ELF-1 (cell line): ENCODE measurements at places on chromosomes 16 and 17.

DNA sequence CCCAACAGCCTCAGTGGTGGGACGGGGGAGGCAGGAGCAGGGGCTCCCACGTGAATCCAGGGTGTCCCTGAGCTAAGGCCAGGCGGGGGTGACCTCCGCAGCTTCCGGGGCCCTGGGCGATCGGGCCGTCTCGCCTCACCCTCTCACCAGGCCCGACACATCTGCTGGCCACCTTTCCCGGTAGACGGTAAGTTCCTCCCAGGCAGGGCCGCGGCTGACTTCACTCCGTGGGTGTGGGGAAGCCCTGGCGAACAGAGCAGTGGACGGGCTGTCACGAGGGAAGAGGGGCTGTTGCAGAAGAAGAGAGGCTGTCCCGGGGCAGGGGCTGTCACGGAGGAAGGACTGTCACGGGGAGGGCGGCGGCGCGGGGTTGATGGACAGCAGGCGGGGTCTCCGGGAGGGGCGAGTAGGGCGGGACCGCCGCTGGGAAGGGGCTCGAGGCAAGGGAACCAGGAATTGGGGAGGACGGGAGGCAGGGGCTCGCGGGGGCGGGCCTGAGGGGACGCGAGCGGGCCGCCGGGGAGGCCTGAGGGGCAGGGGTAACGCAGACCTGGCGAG lies 498 bp downstream of the PKMYT1 start:
- peak; percentile 34 for DNase-seq

GRCh38 chr16:15054357-15055140 lies 1.3 kb downstream of the NTAN1 start:
- DNase-seq = no peak

DNA sequence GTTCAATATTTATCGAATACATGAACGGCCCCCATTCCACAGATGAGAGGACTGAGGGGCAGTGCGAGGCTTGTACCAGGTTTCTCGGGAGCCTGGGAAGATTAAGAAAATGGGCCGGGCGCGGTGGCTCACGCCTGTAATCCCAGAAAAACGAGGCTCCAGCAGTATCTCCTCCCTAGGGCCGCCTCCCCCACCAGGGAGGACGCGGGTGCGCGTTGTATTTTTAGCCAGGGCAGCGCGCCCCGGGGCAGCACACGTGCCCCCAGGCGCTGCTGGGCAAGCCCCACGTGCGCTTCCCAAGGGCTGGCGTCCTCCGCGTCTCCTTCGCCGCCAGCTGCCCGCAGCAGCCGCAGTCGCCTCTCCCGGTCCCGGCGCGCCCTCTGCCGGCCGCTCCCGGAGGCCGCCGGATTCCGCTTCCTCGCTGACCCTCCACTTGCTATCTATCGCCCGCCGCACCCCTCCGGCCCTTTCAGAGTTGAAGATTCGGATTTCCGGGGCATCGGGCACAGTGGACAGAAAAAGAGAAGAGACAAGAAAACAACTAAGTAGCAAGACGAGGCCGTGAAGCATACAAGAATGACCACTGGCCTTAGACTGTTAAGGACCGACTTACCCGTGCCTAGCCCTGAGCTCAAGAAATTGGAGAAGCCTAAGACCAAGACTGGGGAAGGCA lies 1.9 kb upstream of the YBX2 start:
- DNase-seq = peak; percentile 97

DNA sequence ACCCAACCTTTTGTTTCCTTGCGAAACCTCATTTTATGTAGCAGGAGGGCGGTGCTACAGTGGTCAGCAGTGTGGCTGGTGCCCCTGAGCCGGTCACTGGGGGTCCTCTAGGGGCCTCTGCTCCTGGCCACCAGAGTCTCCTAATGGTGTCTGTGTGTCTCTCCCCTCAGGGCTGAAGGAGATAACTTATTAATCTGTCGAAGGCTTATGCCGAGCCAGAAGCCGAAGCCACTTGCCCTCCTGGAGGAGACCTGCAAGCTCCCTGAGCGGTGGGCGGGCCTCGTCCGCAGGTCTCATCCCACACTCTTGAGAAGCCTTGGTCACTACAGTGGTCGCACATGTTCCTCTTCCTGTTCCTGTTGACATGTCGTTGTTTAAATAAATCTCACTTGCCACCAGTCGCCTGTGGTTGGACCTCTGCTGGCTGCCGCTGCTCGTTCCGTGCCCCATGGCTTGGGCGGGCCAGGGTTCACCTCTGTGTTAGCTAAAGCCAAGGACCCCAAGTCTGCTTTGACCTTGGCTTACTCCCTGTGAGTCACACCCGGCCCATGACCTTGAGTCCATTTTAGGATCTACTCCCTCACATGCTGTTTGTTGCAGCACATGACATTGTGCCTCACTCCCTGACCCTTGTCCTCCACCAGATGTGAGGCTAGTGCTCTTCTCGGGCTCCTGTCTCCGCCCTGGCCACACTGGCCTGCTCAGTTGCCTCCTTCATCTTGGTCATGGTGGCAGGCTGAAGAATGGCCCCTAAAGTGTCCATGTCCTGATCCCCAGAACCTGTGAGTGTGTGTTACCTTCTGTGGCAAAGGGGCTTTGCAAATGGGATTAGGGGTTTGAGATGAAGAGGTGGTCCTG lies 38.7 kb upstream of the AQP8 start:
- DNase-seq = no peak

DNA sequence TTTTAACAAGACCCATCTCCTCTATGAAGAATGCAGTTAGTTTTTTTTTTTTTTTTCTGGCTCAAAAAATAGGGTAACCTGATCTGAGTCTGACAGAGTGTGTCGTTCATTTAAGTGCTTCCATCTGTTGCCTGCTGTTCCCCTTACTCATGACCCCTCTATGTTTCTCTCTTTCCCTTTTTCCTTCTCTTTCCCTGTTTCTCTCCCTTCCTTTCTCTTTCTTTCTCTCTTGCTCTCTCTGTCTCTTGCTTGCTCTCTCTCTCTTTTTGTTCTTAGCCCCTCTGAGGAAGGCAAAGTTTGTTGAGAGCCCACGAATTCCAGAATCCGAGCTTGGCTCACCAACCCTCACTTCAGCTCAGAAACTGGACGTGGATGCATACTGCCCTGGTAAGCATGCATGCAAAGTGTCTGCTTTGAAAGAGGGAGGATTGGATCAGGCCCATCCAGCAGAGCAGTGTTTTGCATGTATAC lies 185.0 kb downstream of the TANC2 start:
- no peak for DNase-seq

- DNase-seq = no peak
Measured at GRCh38 chr17:11700668-11701067, 102.4 kb downstream of the DNAH9 start.

GRCh38 chr16:72111657-72112451 lies 18.2 kb downstream of the DHX38 start:
- peak; percentile 55 for DNase-seq

GRCh38 chr16:81657224-81657623 lies 121.9 kb upstream of the PLCG2 start:
- DNase-seq = no peak

GRCh38 chr16:78984324-78984723 lies 616.2 kb downstream of the MAF start:
- no peak for DNase-seq

DNA sequence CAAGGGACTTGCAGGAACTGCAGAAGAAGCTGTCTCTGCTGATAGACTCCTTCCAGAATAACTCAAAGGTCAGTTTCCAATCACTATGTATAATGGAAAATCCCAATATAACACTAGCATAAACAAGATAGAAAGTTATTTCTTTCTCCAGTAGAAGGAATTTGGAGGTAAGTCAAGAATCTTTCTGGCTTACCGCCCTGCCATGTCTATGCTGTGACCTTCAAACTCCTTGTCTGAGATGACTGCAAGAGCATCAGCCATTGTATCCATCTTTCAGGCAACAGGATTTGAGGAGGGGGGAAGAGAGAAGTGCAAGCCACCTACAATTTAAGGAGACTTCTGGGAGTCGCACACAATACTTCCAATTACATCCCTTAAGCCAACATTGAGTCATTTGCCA lies 2.7 kb downstream of the LDAF1 start:
- DNase-seq = no peak

DNA sequence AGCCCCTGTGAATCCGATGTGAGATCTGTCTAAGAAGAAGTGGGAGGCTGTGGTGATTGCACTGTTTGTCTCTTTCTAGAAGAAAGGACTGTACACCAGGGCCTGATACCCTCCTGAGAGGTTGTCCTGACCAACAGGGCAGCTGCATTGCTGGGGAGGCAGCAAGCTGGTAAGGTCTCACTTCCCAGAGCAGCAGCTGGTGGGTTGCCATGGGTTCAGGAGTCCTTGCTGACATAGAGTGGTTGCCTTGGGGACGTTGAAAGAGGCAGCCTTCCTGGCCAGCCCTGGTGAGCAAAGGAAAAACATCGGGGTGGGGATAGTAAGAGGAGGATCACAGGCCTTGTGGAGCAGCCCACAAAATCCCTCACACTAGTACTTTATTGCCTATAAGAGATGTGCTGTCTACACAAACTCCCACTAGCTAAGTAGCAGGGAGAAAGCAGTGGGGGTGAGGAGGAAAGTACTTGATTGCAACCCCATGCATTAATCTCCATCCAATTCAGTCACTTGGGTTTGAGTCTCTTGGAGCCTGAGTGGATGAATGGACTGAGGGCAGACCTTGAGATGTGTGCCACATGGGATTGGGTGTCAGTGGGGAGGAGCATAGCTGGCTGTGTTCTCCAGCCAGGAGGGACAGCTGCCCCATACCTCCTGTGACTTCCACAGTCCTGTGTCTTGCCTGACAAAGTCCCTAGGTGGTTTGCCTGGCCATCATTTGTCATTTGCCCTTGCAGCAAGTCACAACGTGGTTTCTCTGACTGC lies 143.8 kb upstream of the RPL38 start:
- no peak for DNase-seq

- no peak for DNase-seq
Measured at GRCh38 chr17:6573982-6574686, 17.8 kb upstream of the PITPNM3 start.

DNA sequence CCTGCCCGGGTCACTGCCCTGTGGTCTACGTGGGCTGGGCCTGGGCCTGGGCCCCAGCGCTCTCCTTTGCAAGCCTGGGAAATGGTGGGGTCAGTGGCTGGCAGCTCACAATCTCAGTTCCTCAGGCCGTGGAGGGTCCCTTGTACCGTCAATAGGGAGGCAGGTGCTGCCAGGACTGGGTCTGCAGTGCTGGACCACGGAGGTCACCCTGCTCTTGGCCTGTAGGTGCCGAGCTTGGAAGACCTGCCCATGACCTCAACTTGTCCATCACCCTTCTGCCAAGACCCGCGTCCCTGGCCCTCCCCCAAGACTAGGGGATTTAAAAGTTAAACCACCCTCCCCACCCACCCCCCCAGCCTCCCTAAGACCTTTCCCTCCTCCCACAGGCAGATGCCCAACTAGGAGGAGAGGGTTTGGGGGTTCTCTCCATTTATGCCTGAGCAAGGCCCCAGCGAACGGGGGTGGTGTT lies 2.5 kb downstream of the TBX2 start:
- DNase-seq = no peak

DNA sequence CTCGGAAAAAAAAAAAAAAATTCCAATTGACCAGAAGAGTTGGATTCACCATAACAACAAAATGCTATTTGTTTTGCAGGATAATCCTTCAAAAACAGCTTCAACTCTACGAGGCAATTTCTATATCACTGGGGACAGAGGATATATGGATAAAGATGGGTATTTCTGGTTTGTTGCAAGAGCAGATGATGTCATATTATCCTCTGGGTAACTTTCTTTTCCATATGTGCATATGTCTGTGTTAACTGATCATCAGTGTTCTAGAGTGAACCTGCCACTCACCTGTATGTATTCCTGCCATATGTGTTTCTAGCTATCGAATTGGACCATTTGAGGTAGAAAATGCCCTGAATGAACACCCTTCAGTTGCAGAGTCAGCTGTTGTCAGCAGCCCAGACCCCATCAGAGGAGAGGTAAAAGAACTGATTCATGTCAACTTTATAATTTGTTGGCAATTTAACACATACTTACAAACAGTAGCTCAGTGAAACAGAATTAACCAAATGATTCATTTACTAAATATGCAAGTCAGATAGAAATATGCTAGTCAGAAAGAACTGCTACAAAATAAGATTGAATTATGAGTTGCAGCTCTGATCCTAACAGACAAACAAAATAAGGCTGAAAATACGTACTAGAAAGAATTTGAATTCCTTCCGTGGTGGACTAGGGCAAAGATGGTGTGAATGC lies 14.2 kb downstream of the ERI2 start:
- no peak for DNase-seq

DNA sequence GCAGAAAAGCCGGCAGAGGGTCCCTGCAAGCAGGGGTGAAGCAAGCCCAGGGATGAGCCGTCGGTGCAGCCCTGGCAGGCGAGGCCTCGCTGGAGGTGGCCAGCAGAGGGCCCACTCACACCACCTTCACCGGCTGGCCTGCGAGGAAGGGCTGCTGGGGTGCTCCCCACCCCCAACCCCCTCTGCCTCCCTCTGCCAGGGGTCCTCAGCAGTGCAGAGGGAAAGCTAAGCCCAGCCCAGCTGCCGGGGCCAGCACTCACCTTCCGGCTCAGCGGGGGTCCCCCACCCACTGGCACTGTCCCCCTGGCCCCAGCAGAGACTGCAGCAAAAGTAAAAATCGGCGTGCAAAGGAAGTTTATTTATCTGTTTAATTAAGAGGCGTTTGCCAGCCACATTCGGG lies 113.4 kb downstream of the ENGASE start:
- peak; percentile 54 for DNase-seq

DNA sequence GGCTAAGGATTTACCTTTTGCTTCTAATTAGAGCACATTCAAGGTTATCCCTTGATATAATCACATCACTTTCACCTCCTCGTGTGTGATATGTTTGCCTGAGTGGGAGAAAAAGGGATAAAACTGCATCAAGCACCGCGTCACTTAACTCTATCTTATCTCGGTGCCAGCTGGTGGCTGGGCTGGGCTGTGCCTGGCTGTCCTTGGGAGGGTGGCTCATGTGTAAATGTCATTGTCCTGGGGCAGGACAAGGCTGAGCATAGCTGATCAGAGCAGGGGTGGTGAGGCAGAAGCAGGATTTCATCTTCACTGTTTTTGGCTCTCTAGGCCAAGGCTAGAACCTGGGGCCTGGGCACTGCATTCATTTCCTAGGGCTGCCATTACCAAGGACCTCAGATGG lies 105.3 kb downstream of the RAP1GAP2 start:
- DNase-seq = no peak

DNA sequence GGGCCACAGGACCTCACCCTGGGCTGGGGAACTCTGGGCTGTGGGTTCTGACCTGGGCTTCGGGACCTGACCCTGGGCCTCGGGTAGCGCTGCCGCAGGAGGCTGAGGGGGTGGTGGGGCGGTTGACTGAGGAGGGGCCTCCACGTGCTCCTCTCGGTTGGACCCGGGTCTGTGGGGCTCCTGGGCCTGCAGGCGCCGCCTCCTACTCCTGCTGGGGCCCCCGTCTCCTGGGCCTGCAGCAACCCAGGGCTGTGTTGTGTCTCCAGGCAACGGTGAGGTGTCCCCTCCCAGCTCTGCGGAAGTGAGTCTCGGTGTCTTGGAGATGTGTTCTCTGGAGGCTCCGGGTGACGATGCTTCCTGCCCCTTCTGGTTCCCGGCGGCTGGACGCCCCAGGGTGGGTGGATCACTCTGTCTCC lies 41.5 kb upstream of the GNG13 start:
- no peak for DNase-seq

GRCh38 chr17:82993005-82993404 lies 86.4 kb upstream of the METRNL start:
- DNase-seq = no peak

- no peak for DNase-seq
Measured at GRCh38 chr16:4190086-4190485, 51.8 kb downstream of the SRL start.

- no peak for DNase-seq
Measured at GRCh38 chr16:70390774-70391173, 44.1 kb downstream of the DDX19A start.
